Activated T-cell treated with anti-CD3 and anti-CD28 coated beads, Interleukin-2, amount 50 U/mL, for 1 hour (primary cell): ENCODE measurements at places on chromosomes 7 and 10.

DNA sequence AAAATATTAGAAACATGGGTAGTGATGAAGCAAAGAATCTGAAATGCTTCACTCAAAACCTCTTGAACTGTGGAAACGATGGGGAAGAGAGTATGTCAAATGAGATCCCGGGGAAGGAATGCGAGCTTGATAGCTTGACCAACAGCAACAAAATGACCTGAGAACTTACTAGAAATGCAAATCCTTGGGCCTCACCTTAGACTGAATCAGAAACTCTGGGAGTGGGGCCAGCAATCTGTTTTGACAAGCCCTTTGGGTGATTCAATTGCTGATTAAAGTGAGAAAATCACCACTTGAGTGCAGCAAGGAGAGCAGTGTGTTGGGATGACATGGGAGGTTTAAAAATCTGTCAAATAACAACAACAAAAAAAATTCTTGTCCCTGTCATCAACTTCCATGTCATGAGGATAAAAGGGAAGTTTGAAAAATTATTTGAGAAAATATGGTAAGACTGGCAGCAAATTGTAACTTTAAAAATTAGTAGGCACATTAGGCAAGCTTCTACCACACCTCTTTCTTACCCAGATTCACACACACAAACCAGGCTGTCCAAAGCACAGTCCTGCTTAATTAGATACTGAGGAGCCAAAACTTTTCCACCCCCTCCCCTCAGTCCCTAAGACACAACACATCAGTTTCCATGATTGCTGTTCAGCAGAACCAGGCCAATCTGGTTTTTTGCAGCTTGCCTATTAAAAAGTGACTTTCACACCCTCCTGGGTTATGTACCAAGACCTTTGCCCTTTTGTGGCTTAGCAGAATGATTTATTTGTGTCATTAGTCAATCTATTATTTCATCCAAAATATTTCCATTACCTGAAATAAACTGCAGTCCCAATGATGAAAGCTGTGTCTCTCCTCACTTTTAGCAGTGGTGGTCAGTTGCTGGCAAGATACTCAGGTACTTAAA, 15.6 kb downstream of the CALCR start:
- no peak for DNase-seq

- no peak for DNase-seq
Measured at GRCh38 chr7:22858640-22859561, 36.3 kb upstream of the TOMM7 start.

GRCh38 chr7:2474813-2475677, 1.2 kb downstream of the GRIFIN start:
- DNase-seq, result no peak

DNA sequence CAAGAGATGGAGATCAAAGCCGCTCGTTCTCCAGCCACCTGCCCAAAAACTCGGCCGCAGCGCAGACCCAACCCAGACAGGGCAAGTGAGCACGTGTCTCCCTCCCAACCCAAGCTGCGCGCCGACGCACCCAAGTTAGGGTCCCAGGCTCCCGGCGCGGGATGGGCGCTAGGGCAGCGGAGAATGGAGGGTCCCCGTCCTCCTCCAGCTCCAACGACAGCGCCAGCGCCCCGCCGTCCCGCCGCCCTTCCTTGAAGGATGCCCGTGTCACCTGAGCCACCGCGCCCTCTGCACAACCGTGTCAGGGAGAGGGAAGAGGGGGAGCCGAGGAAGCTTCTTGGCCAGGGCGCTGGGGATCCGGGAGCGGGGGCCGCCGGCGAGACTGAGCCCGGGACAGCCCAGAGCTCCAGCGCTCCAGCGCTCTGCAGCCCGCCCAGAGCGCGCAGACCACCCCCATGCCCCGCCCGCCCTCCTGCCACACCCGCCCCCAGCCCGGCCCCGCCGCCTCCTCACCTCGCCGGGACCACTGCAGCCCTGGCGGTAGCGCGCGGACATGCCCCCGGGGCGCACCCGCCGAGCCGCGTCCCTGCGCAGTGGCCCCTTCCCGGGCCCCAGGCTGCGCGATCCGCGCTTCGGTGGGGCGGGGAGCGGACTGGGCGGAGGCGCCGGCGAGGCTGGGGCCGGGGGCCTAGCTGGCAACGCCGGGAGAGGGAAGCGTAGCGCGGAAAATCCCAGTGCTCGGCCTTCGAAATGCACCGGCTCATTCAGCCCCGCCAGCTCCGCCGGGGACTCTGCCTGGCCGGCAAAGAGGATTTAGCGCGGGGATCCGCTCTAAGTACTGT, at the start of gene SLC16A12:
TSS of gene SLC16A12 (minus strand) at position 424 of the 842 bp plus-strand sequence. CDS start 73,016 bp downstream, outside the sequence.
- DNase-seq, result no peak

GRCh38 chr10:62052276-62052675, 150.8 kb downstream of the ARID5B start:
- no peak for DNase-seq

DNA sequence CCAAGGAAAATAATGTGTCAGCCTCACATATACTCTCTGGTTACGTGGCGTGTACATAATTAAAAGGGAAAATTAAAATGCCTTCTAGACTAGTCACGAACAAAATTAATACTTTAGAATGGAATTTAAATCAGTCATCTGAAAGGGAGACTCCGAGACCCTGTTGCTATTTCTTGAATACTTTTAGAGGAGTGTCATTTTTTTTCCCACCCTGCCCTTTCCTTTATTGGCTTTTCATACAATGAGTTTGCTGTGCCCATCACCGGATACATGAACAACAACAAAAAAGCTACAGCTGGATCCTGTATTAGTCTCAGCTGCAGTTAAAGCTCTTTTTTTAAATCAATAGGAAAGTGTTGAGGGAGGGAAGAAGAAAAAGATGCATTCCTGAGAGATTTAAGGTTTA, 20.1 kb downstream of the CYTH3 start:
- no peak for DNase-seq

- peak; percentile 45 for DNase-seq
Measured at GRCh38 chr7:77537778-77538280, 734 bp downstream of the PTPN12 start.

GRCh38 chr7:96040250-96040772, 268.0 kb downstream of the DYNC1I1 start:
- no peak for DNase-seq

- no peak for DNase-seq
Measured at GRCh38 chr7:126716321-126716720, 536.4 kb downstream of the GRM8 start.

DNA sequence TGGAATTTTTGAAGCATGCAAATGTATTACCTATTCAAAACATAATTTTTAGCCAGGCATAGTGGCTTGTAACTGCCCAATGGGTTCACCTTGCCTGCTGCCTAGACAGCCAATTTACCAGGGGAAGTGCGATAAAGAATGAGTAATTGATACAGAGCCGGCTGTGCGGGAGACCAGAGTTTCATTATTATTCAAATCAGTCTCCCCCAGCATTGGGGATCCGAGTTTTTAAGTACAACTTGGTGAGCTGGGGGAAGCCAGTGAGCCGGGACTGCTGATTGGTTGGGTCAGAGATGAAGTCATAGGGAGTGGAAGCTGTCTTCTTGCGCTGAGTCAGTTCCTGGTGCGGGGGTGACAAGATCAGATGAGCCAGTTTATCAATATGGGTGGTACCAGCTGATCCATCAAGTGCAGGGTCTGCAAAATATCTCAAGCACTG, 29.1 kb upstream of the NRBF2 start:
- no peak for DNase-seq

GRCh38 chr7:134554417-134554966, 5.6 kb downstream of the AKR1B15 start:
- no peak for DNase-seq

DNA sequence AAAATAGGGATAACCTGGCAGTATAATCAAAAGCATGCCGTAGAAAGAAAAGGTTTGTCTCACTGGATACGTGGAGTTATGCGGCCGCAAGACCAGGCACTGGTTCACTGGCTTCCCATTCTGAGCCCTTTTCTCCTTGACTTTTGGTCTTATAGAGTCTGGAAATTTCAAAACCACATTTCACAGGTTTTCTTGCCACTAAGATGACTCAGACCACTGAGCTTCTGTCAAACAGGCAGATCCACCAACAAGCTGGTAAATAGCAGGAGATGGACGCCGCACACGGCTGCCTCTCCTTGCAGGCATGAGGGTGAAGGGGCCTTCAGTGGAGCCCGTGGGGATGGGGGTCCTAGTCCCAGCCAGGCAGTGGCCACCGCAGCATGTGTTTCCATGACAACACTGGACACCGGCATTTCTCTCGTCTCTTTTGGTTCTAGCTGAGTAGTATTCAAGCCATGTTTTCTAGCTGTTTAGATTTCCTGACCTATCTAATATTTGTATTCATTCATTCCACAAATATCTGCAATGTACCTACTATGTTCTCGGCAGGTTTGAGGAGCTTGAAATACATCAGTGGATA, 55.5 kb downstream of the KLF6 start:
- DNase-seq, result no peak

- no peak for DNase-seq
Measured at GRCh38 chr7:54426406-54426805, 115.8 kb upstream of the VSTM2A start.

DNA sequence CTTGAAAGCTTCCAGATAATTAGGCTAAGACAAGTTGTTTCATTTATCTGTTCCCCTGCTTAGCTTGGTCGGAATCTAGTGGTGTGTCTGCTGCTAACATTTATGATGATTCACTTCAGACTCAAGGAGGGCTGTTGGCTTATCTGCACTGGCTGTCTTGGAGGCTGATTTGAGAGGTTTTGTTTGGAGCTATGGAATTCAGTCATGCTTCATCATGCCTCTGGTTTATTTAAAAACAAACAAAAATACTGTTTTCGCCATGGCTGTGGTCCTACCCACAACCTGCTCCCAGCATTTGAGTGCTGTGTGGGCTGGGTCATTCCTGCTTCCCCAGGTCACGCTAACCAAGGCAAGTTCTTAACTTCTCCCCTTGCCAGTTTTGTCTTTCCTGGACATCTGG, 11.7 kb upstream of the ARPC1B start:
- no peak for DNase-seq
